ENCODE measurements at places on chromosomes 4 and X.

DNA sequence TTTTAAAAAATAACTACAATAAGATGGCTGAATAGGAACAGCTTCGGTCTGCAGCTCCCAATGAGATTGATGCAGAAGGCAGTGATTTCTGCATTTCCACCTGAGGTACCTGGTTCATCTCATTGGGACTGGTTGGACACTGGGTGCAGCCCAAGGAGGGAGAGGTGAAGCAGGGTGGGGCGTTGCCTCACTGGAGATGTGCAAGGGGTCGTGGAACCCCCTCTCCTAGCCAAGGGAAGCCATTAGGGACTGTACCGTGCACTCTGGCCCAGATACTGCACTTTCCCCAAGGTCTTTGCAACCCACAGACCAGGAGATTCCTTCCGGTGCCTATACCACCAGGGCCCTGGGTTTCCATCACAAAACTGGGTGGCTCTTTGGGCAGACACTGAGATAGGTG is 640.1 kb downstream of the IQCM start:
- no peak for DNase-seq

DNA sequence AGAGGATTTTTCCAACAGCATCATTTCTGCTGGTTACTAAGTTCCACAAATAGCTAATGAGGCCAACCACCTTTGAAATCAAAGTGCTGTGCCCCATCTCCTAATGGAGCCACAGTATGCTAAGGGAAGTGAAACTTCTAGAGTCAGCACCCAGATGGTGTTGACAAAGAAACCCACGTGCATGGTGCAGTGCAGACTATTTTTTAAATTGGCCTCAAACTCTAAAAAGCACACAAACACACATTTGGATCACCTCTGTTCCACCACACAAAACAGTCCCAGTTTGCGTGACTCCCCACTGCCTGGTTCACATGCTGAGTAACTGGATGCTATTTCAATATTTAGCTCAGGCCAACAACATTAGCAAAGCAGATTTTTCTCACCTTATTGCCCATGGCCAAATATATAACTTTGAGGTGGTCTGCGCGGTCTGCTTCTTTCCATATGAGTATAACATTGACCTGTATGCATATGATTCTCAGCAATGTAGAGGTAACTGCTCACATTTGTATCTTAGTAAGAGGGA is 69.9 kb downstream of the AMELX start:
- DNase-seq = no peak

DNA sequence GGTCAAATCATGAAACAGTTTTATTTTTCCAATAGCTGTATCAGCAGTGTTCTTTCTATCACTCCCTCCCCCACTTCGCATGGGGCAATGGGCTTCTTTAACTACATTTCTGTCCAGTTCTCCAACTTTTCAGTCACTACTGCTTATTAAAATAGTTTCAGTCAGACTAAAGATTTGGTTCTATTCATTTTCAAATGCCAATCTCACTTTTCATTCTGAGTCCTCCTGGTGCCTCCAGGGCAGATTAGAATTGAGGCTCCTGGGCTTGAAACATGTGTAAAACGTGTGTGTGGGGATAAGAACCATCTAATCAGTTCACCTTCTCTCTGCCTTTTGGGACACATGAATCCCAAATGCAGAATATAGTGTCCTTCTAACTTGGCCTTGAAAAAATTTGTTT is 3.5 kb upstream of the BEX3 start:
- no peak for DNase-seq

GRCh38 chrX:19137067-19137466 is 14.8 kb upstream of the ADGRG2 start:
- no peak for DNase-seq

GRCh38 chr4:81084029-81084428 is 53.5 kb downstream of the BMP3 start:
- no peak for DNase-seq

DNA sequence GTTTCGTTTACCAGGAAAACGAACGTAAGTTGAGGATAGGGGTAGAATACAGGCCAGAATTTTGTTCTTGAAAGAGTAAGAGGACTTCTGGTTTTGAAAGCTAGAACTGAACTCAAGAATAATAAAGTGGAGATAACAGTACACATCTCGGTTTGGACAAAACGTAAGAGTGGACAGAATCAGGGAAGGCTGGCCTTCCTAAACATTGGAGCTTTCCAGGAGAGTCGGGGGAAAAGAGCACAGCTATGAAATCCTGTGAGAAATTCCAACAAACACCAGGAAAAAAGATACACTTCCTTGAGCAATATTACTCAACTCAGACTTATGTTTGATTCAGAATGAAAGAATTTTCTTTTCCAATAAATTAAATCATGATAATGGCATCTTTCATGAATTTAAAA is 1.2 kb downstream of the CTSO start:
- DNase-seq = no peak

- no peak for DNase-seq
Observed at GRCh38 chrX:29935455-29935854, 279.9 kb upstream of the MAGEB2 start.

DNA sequence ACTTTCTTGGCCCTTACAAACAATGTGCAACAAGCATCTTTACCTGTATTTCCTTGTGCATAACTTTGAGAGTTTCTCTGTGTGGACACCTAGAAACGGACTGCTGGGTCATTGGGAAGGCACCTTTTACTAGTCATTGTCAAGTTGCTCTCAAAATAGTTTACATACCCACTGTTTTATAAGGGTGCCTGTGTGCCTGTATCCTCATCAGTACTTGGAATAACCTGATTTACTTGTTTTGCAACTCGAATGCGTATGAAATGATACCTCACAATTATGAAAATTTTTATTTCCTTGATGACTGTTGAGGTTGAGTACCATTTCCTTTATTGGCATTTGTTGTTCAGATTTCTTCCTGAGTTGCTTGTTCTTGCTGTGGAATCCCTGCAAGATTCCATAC is 150.8 kb downstream of the STIM2 start:
- no peak for DNase-seq

GRCh38 chr4:7195141-7195515 is 2.8 kb downstream of the SORCS2 start:
- DNase-seq = no peak

DNA sequence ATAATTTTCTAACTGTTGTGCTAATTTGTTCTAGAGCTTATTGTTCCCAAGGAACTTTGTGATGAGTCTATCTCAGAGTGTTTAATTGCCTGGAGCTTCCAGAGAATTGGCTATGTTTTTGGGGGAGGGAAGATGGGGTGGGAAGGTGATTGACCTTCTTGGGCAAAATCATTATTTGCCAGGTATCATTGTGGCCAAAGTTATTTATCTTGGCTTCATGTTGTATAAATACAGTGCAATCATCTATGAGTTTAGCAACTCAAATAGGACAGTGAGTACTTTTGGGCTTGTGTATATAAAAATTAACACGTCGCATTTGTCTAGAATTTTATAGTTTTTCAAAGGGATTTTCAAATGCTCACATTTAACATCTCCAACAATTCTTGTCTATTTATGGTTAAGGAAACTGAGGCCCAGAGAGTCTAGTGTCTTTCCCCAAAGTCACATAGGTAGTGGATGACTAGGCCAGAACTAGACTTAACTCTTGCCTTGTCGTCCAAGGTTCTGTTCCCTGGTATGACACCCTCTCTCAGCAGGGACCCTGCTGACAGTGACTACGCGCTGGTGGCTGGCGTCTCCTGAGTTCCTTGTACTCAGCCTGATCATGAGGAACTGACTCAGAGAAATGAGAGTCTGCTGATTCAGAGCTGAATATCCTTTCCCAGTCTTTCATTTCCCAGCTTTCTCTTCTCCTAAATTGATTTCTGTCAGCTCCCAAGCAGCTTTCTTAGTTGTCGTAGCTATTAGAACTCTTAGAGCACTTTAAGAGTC is 27.7 kb downstream of the FNIP2 start:
- no peak for DNase-seq

DNA sequence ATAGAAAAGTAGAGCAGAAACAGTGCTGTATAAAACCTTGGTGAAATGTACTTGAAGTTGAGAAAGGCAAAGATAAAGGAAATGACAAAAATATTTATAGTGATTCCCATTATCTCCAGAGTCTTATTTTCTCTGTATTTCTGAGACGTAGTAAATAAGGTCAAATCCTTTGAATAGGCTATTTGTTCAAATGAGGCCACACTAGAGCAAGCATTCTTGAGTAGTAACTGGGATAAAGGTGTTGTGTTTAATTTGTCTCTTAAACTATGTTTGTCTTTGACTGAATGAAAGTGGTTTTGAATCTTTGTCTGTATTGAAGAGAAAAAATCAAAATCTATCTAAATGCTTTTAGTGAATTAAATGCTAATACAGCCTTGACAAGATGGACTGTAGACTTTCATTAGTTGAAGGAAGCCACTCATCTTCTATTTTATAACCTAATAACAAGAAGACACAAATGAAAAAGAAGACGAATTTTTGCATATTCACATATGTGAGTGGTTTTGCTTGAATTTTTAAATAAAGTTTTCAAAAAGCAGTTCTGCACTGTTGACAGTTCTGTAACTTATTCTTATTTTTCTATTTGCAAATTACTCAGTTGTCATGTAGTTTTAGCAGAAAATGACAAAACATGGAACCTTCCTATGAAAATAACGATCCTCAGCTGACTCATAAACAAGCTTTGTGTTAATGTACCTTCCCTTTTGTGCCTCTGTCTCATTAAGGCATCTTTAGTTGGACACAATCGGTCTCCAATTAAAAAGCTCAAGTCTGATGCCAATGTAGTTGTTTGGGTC is 94.8 kb upstream of the PCDH18 start:
- no peak for DNase-seq

- no peak for DNase-seq
Observed at GRCh38 chrX:68648960-68649359, 1.5 kb downstream of the STARD8 start.

DNA sequence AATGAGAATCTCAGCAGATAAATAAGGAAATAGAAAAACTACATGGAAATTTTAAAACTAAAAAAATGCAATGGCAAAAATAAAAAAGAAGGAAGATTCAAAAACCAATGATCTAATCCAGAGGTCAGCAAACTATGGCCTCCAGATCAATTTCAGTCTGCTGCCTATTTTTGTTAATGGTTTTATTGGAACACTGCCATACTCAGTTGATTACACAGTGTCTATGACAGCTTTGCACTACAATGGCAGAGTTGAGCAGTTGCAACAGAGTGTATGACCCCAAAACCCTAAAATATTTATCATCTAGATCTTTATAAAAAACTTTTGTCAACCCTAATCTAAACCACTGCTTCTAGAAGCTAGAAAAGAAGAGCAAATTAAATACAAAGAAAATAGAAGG is 170.3 kb downstream of the RAB28 start:
- no peak for DNase-seq

- DNase-seq = no peak
Observed at GRCh38 chr4:76545226-76545884, 110.3 kb downstream of the SHROOM3 start.

DNA sequence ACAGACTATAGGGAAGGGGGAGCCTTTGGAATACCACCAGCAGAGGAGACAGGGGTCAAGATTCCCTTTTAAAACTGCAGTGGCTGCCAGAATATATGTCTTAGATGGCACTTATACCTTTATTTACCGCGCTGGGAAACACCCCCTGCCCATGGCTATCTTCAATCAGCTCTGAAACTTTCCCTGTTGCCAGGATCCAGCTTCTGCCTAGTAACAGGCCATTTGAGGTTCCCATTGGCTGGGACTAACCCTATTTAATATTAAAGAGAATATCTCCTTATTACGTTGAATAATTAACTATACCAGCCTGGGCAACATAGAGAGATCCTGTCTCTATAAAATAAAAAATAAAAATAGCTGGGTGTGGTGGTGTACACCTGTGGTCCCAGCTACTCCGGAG is 23.8 kb downstream of the SOWAHB start:
- DNase-seq = no peak

- DNase-seq = no peak
Observed at GRCh38 chr4:108006361-108006760, 16.7 kb downstream of the HADH start.

DNA sequence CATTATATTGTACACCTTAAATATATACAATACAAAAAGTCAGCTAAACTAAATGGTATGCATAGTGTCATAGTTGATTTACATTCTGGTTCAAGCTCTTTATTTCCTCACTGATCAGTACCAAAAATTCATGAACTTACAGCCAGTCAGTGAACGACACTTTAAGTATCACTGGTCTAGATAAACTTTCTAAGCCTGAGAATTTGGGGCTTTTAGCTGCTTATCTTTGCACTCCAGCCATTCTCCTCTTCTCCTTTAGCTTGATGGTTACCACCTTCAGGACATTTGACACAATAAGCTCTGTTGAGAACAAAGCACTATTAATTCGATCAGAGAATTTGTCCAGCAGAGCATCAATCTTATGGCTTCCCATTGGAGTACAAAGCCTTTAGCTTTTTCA is 83.0 kb upstream of the ALG13 start:
- DNase-seq = no peak

DNA sequence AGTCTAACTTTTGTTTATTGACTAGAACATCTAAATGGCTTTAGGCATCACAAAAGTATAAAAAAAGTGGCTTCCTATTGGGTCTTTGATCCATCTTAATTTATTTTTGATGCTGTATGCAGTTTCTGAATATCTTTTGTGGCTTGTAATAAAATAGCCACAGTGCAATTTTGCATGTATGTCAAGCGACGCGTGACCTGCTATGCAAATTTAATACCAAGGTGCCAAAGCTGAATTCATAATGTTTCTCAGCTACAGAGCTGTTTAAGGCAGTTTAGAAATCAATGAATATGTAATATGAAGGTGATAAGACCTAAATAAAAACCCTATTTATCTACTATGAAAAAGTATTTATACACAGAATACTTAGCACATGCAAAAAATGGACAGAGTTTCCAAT is 197.8 kb downstream of the AFF2 start:
- DNase-seq = no peak

- no peak for DNase-seq
Observed at GRCh38 chr4:73631565-73632226, 11.5 kb upstream of the RASSF6 start.

- DNase-seq = no peak
Observed at GRCh38 chr4:8550691-8551090, 29.5 kb upstream of the GPR78 start.

DNA sequence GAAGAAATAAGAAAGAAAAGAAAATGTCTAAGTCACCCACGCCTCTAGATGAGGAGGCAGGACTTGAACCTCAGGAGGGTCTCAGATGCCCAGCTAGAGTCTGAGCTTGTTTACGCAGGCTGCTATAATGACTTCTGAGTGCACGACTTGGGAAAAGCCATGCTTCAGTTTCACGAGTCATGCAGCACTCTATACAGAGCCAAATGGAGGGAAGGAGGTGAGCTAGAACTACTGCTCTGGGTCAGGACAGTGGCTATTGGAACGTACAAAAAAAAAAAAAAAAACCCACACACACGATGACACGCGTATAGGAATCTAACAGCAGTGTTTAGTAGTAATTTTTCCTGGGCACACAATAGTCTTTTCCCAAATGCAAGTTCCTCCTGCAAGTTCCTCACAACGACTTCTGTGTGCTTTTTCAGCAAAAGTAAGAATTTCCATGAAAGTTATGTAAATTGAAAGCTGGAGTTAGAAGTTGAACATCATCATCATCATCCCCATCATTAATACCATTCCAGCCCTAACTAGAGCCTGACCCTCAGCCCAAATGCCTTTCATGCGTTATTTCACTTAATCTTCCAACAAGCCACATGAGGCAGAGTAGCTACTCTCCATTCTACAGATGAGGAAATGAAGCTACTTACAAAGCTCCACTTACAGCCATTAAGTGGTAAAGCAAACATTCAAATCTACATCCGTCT is 36.6 kb downstream of the IRF2 start:
- no peak for DNase-seq

GRCh38 chrX:5537098-5537497 is 691.6 kb downstream of the NLGN4X start:
- DNase-seq = no peak
